ENCODE measurements at places on chromosomes 3 and 15. TPM values are rescaled to one million over a fixed set of nuclear protein-coding genes. Genes with fewer than 3 reads are reported as not detected.

SENP2 gene
- 40.6 TPM for total RNA-seq

LARP6 gene
- 69.6 TPM for total RNA-seq

SMCO1 gene
- not detected for total RNA-seq

TEX264 gene
- total RNA-seq, result 84.4 TPM

UBXN7 gene
- total RNA-seq, result 20.3 TPM

TTLL13 gene
- total RNA-seq, result not detected

Measured in smooth muscle cell of trachea (primary cell).